ENCODE measurements at places on chromosomes 6 and 20.

DNA sequence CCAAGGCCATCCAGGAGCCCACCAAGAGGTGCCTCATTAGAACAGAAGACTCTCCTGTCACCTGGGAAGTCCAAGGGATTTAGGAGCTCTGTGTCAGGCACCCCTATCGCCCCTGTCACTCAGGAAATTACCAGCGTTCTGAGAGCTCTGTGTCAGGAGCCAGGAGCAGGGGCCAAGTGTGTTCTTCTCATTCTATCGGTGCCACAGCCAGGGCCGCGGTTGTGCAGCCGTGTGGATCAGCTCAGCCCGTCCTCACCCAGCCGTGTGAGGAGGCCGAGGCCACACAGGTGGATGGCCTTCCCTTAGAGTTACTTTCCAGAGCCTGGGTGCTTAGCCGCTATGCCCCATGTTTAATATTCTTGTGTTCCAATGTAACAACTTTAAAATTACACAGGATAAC is 9.8 kb downstream of the MTG2 start:
- no peak for DNase-seq

- DNase-seq, result no peak
Observed at GRCh38 chr20:38178065-38178491, 13.0 kb upstream of the TGM2 start.

- DNase-seq, result no peak
Observed at GRCh38 chr6:165222315-165223025, 86.9 kb downstream of the C6orf118 start.

- DNase-seq, result no peak
Observed at GRCh38 chr6:56573624-56574023, 69.1 kb downstream of the DST start.

DNA sequence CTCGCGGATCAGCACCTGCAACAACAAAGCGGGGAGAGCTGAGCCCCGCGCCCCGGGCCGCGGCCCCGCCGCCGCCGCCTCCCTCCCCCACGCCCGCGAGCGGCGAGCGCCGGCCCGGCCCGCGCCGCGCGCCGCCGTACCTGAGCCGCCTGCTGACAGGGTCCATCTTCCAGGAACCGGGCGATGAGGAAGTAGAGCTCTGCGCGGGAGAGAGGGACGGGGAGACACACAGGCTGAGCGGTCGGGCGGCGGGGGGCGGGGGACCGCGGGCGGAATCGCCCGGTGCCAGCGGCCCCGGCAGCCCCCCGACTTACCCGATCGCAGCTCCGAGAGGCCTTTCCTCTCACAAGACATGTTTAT is 359 bp downstream of the PHIP start:
- no peak for DNase-seq

DNA sequence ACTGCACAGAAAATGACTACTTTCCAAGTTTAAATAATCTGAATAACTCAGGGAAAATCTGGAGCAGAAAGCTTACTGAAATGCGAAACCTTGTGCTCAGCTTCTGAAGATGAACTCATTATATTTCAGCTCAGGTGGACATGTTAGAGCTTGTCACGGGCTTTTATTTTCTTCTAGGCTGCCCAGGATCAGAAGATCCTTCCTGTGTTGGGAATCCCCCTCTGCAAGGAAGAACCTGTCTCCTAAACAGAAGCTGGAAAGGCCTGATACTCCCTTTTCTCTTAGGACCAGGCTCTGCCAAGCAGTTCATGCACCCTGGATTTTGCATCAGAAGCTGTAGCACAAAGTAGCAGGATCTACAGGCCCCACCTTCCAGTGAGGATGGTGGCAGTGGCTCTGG is 5.1 kb upstream of the SLC2A12 start:
- no peak for DNase-seq

DNA sequence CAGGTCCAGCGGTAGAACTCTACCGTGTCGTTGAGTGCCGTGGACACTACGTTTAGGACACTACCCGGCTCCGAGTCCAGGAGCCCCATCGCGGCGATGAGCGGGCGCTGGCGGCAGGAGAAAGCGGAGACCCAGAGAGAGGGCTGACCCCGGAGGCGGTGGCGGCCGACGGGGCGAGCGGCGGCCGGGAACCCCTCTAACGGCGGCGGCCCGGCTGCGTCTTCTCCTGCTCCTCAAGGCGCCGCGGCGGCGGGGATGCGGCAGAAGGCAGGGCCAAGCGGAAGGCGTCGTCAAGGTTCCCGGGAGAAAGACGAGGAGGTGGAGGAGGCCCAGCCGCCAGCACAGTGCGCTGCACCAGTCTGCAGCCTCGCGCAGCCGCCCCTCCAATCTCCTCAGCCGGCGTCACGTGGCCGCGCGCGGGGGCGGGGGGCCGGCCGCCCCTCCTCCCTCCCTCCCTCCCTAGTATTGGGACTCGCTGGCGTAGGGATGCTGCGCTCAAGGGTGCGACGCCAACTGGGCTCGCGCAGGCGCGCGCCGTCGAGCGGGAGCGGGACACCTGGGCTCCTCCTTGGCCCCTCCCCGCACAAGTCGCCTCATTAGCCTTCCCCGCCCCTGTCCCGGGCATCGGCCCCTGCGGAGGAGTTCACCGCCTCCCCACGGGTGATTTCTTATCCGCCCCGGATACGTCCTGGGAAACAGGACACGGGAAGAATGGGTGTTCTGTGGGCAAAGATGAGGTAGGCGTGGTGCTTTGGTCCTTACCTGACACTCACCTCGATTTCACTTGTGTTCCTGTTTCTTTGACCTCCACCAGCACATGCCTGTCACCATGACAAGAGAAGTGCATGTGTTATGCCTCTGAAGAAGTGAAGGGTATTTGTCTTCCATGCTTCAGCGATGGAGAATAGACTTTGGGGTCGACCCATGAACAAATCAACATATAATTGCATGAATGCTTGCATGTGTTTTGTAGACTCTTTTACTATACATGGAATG is at the start of gene ELOVL4:
Gene ELOVL4, minus strand, starts transcription at position 363 of the 996 bp plus-strand sequence. Its CDS starts 274 bp downstream, at position 89.
- peak; percentile 82 for DNase-seq

DNA sequence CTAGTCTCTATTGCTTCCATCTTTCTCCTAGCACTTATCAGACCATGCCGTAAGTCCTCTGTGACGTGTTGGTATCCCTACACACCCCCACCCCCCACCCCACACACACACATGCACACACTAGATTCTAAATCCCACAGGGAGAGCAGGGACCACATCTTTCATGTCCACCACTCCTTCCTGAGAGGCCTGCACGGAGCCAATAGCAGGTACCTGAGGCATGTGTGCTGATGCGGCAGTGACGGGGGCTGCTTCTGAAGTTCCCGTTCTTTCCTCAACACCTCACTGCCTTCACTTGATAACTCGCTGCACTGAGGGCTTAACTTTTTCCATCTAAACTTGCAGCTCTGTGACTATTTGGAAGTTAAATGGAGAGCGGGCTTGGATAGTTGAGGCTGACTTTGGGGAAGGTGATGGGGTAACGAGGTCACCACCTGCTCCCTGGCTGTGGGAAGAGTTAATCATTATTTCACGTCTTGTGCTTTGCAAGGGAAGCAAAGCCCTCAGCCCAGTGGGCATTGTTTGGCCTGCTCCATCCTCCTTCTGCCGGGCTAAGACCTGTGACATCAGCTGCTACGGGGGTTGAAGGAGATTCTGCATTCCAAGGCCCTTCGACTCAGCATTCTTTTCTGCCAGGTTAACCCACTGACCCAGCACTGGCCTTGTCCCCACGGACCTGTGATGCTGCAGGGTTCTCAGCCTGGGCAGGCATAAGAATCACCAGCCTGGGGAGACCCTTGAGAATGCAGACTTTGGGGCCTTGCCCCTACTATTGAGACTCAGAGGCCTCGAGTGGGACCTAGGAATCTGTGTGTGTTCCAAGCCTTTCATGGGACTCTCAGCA is 187.8 kb downstream of the ANKRD60 start:
- DNase-seq, result no peak

- peak; percentile 77 for DNase-seq
Observed at GRCh38 chr20:19783966-19784401, 25.9 kb downstream of the RIN2 start.

DNA sequence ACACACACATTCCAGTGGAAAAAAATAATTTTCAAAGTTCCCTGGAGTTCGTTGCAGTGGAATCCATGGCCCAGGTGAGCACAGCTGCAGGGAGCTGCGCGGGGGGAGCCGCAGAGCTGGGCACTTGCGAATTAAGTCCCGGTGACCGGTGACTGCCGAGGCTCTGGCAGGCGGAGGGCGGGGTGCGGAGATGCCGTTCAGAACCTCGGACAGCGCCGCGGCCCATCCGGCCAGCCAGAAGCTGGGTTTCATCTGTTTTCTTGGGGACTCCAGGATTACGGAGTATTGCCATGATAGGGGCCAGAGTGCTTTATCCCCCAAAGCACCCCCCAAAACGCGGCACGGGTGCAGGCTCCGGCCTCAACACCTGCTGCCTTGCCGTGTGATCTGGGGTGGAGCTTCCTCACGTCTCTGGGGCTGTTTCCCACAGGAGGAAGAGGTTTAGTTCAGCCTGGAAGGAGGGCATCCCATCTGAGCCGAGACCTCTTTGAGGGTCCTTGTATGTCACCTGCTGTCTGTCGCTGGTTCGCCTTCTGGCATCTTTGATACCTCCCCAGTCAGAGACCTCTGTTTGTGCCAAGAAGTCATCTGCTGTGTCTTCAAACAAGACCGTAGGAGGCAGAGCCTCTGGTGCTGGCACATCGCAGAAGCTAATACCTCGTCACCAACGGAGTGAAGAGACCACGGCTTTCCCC is 99.4 kb downstream of the YTHDF1 start:
- peak; percentile 7 for DNase-seq

GRCh38 chr6:156344491-156344890 is 432.7 kb upstream of the ARID1B start:
- no peak for DNase-seq

GRCh38 chr6:132812756-132813172 is 1.6 kb upstream of the RPS12 start:
- DNase-seq, result no peak

GRCh38 chr6:37048851-37049757 is 43.6 kb downstream of the FGD2 start:
- DNase-seq, result peak; percentile 80

DNA sequence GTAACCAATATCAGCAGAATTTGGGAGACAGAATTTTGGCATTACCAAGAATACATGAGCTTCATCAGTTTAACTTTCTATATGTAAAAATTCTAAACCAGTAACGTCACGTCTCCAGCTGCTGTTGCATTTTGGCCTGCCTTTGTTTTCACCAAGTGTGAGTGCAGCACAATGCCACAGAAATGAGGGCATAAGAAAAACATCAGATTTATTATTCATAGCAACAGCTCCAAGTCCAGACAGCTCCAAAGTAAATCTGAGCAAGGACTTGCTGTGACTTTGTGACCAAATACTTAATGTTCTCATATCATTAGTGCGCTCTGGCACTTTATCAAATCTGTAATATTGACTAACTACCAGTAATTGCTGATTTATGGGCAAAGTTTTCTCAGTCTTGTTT is 11.0 kb upstream of the FBXL4 start:
- no peak for DNase-seq

DNA sequence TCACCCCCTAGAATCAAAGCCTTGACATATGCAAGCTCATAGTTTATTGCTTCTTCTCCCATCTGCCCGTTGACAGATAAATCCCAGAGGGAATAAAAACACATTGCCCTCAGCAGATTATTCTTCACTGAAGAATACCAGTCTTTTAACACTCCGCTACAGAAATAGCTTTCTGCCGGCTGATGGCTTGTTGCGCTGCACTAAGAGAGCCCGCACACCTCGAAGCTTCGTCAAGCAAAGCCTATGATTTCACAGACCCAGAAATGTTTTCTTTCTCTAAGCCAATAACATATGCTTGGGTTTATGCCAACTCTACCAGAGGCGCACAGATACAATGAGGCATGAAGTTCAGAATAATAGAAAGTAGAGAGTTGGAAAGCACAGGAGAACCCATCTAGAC is 208.9 kb upstream of the FOXQ1 start:
- peak; percentile 19 for DNase-seq

GRCh38 chr6:20021795-20022194 is 184.6 kb downstream of the ID4 start:
- DNase-seq, result no peak

- DNase-seq, result peak; percentile 20
Observed at GRCh38 chr6:20879526-20879925, 345.3 kb downstream of the CDKAL1 start.

DNA sequence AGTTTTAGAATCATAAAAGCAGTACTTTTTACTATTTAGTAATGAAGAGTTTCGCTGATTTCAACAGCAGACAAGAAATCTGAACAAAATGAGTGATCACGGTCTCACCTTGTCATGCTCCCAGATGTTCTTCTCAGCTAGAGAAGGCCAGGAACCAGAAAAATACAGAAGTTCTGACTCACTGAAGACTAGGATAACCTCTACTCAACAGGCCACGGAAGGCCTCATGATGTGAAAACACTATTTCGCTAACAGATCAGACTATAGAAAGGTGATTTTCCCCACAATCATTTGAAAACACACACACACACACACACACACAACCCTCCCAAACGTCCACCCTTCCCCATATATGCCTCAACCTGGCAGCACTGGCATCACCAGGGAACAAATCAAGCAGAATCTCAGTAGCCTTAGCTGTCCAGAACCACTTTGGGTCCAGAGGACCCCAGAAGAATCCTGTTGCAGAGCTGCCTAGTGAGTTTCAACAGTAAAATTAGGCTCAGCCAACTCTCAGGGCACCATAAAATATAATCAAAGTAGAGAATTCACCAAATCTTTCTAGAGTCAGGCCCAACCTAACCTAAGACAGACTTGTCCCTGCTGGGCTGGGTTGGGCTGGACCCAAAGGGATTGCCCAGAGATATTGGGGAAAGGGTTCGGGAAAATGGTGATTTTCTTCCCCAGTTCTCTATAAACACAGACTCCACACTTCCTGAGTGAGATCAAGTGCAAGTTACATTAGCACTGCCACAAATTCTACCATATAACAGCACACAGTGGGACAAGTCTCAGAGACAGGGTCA is 7.9 kb downstream of the EXOC2 start:
- DNase-seq, result peak; percentile 43

GRCh38 chr6:124512431-124512830 is 449.8 kb upstream of the RNF217 start:
- DNase-seq, result no peak

DNA sequence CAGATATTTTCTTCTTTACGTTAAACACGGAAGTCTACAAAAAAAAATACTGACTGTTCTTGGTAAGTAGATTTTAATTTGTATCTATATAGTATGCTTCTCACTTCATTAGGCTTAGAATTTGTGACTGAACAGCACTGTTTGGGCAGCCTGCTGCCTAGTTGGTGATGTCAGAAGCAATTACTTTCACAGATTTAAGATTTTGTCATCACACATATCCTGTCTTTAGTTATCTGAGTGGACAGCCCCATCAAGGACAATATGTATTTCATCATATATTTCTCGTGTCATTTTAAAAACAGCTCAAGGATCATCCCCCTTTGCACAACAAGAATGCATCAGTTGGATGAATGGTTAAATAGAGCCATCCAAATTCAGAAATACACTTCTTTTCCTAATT is 338.4 kb upstream of the CITED2 start:
- DNase-seq, result no peak

DNA sequence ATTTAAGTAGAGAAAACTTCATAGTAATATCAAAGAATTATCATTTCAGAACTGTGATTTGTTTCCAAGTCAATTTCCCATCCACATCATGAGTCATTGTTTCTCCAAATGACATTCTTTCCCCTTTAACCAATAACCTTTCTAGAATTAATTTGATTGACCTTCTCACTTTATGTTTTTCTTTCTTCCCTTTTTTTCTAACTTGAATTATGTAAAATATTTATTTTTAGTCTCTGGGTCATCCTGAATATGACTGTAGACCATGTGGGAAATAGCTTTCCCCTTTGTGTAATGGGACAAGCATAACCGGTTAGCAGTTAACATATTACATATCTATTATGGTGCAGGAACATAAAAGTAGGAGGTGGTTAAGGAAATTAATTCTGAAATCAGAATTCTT is 291.1 kb downstream of the GJA1 start:
- peak; percentile 54 for DNase-seq

- DNase-seq, result no peak
Observed at GRCh38 chr20:32971703-32972161, 32.5 kb downstream of the SUN5 start.

- peak; percentile 35 for DNase-seq
Observed at GRCh38 chr6:109456710-109457561, 1.4 kb upstream of the MICAL1 start.
